ENCODE measurements at places on chromosomes 12 and 14.

DNA sequence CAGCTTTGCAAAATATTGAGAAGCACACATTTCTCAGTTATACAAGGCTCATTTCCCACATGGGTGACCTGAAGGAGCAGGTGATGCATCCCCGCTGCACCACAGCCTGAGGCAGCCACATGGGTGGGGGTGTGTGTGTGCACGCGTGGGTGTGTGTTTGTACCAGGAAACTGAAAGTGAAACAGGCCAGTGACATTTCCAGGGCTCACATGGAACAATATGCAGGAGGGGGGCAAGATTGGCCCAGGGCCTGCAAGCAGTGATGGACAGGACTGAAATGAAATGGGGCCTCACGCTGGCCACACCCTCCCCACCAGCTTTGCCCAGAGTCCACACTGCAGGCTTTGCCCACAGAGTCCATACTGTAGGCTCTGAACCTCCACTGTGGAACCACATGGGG is 154.2 kb upstream of the PARP11 start:
- DNase-seq: no peak

DNA sequence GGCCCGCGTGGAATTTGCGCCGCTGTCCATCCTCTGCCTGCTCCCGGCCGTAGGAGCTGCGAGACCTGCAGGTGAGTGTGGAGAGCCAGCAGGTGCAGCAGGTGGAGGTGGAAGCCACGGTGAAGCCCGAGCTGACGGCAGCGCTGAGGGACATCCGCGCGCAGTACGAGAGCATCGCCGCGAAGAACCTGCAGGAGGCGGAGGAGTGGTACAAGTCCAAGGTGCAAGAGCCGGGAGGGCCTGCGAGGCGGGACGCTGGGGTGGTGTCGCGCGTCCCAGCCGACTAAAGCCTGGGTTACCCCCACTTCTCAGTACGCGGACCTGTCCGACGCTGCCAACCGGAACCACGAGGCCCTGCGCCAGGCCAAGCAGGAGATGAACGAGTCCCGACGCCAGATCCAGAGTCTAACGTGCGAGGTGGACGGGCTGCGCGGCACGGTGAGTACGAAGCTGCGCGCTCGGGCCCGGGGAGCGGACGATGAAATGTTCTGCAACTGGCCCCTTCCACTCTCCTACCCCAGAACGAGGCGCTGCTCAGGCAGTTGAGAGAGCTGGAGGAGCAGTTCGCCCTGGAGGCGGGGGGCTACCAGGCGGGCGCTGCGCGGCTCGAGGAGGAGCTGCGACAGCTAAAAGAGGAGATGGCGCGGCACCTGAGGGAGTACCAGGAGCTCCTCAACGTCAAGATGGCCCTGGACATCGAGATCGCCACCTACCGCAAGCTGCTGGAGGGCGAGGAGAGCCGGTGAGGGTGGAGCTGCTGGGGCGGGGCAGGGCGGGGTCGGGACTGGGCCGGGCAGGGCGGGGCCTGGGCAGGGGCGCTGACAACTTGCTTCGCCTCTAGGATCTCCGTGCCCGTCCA is 2.1 kb downstream of the PRPH start:
- no peak for DNase-seq

DNA sequence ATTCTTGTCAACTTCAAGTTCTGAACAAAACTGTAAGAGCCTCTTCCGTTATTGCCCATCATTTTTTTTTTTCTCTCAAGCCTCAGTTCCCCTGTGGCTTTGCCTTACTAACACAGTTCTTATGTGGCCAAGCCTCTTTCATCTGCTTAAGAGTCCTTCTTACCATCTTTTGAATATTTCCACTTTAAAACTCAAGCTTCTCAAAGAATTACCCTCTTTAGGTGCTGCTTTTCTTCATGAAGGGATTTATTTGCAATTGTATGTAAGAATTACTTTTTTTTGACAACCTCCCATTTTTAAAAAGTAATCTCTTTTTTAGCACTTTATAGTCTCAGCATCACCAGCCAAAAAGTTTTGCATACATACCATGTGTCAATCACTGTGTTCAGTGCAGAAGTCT is 240.2 kb upstream of the RMST start:
- DNase-seq: no peak

- DNase-seq: no peak
Measured at GRCh38 chr12:67613040-67613439, 35.5 kb upstream of the DYRK2 start.

- no peak for DNase-seq
Measured at GRCh38 chr14:76574416-76575095, 186.7 kb upstream of the VASH1 start.

- no peak for DNase-seq
Measured at GRCh38 chr12:81811061-81811777, 52.1 kb upstream of the PPFIA2 start.

DNA sequence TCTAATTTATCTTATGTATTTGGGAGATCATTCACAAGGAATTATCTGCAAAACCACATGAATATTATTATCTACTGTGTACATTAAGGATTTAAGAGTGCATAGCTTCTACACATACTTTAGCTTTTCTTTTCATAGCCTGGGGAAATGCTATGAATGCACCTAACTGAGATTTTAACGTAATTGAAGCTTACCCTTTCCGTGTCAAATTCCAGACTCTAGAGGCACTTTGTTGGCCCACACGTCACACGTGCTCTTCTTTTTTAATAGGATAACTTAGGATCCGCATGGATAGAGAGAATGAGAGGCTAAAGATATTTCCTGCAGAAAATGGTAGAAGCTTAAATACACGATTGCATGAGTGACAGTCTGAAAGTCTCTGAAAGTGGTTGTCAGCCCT is 481.1 kb downstream of the PCNX1 start:
- no peak for DNase-seq

- no peak for DNase-seq
Measured at GRCh38 chr14:31968956-31969698, 108.0 kb upstream of the ARHGAP5 start.

DNA sequence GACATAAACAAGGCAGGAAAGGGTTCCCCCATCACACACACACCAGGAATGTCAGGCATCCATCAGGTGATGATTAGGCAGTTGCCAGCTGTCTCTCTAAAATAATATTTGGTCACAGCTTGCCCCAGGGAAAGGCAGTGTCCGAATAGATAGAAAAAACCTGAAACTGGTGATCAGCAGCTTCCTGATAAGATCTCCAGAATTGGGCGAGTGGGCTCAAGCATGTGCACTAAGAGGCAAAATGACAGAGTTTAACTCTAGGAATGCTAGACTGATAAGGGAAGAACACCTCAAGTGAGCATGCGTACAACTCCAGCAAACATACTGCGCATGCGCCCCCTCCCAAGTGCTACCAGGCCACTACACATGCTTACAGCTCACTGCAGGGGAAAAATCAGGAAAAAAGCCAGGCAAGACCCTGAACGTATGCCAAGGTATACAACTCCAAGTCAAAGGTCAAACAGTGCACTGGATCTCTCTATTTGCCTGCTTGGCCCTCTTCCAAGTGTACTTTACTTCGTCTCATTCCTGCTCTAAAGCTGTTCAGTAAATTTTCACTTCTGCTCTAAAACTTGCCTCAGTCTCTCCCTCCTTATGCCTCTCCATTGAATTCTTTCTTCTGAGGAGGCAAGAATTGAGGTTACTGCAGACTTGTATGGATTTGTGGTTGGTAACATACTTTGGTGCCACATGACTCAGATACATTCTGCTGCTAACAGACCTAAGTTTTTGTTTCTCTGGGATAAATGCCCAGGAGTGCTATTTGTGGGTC is 73.5 kb upstream of the VASH1 start:
- DNase-seq: no peak

DNA sequence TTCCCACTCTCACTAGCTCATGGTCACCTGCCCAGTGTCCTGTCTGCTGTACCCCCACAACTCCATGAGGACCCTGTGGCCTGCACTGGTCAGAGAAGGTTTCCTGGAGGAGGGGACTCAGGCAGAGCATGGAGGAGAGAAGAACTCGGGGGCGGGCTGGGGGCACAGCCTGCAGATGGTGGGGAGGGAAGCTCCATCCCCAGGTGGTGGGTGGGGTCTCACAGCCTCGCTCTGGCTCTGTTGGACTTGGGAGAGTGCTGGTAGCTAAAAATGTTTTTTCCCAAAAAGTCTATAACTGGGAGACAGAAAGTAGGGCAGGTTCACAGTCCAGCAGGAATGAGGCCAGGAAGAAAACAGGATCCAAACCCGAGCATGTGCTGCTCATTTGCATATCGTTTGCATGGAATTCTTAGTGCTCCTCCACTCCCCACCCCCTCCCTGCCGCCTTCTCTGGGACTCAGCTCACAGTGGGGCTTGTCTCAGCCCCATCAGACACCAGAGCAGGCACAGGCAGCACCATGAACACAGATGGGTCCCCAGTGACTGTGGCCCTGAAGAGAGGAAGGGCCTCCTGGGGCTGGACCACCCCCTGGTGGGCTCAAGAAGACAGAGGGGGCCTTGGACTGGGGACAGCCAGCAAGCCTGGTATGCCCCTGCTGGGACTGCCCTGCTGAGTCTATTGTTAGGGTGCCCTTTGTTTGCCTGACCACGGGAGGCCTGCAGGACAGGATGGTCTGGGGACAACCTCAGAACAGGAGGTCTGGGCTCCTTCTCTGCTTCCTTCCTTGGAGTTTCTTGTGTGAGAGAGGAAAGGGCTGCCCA is 67.0 kb upstream of the SFSWAP start:
- DNase-seq: no peak

DNA sequence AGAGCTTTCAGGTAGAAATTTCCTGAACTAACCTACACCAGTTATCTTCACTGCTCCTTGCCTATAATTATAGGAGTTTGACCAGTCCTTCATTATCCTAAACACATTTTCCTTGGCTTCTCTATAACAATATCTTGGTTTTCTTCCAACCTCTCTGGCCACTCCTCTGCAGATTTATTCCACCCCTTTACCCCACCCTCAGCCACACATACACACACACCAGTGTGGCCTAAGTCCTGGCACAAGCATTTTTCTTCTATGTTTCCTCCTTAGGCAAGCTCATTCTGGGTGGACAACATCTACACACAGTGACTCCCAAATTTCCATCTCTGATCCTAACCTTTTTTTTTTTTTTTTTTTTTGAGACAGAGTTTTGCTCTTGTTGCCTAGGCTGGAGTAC is 25.1 kb downstream of the CDK17 start:
- no peak for DNase-seq

- DNase-seq: no peak
Measured at GRCh38 chr14:86739761-86740160, 1209.8 kb downstream of the FLRT2 start.

GRCh38 chr12:68536885-68537485 is 73.7 kb upstream of the RAP1B start:
- no peak for DNase-seq

DNA sequence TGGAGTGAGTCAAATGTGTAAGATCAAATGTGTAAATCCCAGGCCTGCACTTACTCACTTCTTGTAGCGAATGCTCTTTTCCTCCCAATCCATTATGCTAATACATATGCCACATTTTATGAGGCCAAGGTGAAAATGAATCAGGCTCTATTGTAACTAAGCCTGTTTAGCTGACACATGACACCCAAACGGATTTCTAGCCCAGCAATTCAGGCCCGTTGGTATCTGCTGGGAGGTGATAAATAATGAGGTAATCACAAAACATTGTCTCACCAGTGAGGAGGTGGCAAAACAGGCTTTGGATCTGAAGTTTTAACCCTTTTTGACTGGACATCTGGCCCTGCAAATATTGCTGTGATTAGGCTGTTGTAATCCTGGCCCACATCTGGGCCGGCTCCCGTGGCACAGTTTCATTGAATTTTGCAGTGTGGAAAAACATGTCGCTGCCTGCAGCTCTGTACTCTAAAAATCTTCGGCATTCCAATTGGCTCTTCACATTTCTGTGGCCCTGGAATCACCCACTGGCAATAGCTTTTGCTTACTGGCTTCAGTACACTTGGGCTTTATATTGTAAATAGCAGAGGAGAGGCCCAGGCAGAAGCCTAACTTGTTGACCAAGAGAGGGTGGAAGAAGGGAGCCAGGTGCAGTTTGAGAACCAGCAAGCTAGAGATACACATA is 106.1 kb downstream of the PAX9 start:
- DNase-seq: no peak

DNA sequence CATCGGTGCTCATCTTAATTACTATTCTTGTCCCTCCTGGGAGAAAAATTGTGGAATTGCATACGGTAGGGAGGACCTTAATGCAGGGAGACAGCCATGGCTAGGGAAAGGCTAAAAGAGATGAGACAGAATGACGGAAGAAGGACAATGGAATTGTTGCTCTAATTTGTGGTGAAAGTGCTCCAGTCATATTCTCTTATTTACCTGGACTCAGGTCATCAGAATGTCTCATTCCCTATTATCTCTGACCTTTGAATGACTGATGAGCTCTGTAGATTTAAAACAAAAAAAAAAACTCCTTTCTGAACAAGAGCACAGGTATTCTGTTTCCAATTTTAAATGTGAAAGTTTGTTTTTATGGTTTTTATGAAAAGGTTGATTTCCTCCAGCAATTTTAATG is 8.6 kb upstream of the EPS8 start:
- DNase-seq: no peak

GRCh38 chr14:104968541-104969401 is 9.4 kb downstream of the AHNAK2 start:
- no peak for DNase-seq

DNA sequence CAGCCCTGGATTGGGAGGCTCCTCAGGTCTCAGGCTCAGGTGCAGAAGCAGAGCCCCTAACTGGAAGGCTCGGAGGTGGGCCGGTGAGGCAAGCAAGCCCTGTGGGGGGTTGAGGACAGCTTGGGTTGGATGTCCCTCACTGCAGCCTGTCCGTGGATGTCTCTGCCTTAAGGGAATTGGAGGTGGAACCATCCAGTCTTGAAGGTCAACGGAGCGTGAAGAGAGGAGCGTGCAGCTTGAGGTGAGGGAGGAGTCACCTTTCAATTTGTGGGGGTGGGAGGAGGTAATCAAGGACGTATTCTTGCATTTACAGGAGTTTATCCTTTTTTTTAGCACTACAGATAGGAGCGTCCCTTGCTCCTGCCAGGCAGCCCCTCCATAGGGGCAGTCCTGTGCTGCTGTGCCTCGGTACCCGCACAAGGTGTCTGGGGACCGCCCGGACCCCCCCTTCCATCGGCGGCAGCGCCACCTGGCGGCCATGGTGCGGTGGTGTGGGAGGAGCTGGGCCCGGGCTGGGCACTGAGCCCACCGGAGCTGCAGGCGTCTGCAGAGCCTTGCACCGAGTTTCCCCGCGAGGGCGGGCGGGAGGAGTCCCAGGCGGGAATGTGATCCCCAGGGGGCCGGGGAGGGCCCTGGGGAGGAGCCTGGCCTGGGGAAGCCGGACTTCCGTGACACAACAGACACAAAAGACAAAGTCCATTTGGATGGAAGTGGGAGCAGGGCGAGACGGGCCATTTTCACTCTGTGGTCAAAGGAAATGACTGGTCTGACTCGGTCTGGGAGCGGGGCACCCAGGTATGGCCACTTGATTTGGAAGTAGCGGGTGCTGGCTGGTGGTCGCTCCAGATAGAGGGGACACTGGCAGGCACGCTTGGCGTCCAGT is 864 bp downstream of the DNAJC22 start:
- no peak for DNase-seq
